Small intestine (tissue), 16 donors: ENCODE measurements at places on chromosomes 13 and 19. TPM values are rescaled to one million over a fixed set of nuclear protein-coding genes. Genes with fewer than 3 reads are reported as not detected.
A peak's percentile ranks its signal among the peaks of the same experiment; 100 is the strongest.

- no peak for DNase-seq
These were observed 13.2 kb downstream of the NUCB1 start for GRCh38 chr19:48913114-48913889.

DNA sequence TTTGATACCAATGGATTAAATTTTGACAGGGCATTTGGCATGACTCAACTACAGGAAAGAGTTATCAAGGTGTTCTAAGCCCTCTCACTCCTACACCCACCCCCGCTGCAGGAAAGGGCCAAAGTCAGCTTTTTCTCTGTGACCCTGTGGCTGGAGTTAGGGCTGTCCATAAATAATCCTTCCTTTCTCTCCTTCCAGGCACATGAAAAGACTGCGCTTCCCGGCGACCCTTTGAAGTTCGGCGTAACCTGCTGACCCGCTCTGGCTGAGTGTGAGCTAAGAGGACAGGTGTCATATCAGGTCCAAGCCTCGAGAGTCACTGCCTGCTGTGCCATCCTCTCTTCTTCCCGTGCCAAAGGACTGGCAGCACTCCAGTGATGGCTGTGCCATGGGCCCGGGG lies 25.6 kb downstream of the ZNF114 start:
- no peak for DNase-seq

GRCh38 chr13:45341799-45342500 lies 967 bp upstream of the TPT1 start:
- DNase-seq = peak; percentile 79

DNA sequence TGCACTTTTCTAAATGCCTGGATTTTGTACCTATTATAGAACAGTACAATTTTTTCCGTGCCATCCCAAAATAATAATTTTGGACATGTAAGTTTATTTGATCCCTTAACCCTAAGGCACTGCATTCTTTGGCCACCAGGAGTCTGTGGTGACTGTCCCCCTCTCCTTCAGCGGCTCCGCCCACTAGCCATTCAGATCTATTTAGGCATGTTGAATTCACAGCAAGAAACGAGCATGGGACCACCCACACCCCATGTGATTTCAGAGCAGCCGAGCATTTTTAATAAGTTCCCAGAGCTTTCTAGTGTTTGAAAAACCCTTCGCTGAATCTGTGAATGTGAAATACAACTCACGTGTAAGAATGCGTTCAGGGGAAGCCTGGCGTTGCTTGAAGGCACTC lies 567.5 kb downstream of the MYO16 start:
- DNase-seq = no peak

- no peak for DNase-seq
These were observed 62.8 kb upstream of the SACS start for GRCh38 chr13:23496255-23496654.

GRCh38 chr19:633786-634639 lies 676 bp upstream of the POLRMT start:
- DNase-seq = no peak

DNA sequence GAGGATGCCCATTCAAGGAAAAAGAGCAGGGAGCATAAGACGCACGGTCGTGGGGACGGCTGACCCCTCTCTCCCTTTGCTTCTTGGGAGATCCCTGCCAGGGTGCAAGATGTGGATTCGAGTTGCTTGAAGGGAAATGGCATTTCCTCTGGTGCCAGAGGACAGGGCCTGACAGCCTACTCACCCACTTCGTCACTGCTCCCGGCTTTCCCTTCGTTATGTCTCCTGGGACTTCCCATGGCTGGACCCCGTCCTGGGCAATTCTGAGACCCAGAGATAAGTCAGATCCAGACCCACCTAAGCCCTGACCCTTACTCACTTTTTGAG lies 1.2 kb downstream of the TBC1D17 start:
- DNase-seq = no peak

DNA sequence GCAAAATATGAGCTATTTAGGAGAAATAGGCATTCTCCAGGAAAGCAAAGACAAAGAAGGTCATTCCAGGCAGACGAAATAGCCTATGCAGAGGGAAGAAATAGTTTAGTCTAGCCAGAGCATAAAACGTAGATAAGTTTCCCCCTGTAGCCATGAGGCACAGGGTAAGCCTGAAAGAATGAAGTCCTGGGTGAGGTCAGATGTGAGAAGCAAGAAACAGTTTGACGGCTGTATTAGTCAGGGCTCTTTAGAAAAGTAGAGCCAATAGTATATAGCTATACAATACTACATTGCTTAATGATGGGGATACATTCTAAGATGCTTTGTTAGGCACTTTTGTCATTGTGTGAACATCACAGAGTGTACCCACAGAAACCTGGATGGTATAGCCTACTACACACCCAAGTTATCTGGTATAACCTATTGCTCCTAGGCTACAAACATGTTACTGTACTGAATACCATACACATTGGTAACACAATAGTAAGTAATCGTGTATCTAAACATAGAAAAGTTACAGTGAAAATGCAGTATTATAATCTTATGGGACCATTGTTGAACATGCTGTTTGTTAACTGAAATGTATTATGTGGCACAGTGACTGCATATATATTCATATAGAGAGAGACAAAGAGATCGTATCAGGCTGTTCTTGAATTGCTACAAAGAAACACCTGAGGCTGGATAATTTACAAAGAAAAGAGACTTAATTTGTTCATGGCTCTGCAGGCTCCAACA lies 59.3 kb upstream of the WDFY2 start:
- no peak for DNase-seq

DNA sequence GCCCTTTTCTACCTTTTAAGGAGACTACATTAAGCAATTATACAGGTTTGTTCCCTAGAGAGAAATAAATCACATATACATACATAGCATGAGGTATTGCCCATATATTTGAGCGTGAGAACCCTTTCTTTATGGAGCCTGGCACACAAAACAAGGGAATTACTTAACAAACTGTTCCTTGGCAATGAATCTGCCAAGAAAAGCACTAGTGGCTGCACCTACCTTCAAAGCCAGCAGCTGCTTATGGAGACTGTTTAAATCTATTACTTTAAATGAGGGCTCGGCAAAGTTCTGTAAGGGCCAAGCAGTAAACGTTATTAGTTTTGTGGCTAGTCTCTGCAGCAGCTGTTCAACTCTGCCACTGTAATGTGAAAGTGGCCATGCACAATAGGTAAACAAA lies 7.0 kb downstream of the RFX1 start:
- DNase-seq = no peak

DNA sequence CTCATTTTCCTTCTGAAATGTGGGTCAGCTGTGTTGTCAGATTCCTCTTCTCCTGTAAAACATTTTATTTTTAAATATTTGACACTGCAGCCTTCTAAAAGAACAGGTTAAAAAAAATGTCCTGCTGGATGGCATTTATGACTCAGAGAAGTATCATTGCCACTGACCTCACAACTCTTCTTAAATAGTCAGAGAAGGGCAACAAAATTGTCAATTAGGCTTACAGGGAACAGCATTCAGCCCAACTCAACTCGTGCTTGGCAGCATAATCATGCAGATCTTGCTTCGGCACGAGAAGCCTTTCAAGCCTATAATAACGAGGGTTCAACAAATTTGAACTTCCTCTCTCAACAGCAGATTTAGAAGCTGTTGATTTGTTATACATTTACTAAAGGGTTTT lies 296.7 kb upstream of the DACH1 start:
- no peak for DNase-seq

DNA sequence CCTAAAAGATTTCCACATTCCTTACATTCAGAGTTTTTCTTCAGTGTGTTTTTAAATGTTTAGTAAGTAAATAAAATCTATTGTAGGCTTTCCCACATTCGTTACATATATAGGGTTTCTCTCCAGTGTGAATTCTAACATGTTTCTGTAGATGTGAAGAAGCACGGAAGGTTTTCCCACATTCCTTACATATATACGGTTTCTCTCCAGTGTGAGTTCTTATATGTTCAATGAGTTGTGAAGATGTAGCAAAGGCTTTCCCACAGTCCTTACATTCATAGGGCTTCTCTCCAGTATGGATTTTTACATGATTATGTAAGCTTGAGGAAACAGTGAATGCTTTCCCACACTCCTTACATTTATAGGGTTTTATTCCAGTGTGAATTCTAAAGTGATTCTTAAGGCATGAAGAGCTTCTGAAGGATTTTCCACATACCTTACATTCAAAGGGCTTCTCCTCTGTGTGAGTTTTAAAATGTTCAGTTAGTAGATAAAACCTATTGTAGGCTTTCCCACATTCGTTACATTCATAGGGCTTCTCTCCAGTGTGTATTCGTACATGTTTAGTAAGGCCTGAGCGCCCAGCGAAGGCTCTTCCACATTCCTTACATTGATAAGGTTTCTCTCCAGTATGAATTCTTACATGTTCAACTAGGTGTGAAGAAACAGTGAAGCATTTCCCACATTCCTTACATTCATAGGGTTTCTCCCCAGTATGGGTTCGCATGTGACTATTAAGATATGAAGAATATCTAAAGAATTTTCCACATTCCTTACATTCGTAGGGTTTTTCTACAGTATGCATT lies 18.2 kb downstream of the ZNF121 start:
- no peak for DNase-seq

DNA sequence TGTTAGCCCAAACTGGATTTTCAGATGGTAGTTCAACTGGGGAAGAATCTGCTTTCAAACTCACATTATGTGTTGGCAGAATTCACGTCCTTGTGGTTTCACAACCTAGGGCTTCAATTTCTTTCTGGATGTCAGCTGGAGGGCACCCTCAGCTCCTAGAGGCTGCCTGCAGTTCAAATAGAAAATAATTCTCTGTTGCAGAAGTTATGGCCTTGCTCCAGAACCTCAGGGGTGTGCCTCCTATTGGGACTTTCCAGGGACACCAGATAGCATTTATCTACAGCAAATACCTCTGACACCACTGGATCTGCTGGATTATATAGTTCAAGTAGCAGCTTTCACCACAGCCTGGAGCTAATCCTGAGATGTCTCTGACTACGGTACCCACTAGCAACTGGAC lies 11.8 kb upstream of the RB1 start:
- peak; percentile 30 for DNase-seq

DNA sequence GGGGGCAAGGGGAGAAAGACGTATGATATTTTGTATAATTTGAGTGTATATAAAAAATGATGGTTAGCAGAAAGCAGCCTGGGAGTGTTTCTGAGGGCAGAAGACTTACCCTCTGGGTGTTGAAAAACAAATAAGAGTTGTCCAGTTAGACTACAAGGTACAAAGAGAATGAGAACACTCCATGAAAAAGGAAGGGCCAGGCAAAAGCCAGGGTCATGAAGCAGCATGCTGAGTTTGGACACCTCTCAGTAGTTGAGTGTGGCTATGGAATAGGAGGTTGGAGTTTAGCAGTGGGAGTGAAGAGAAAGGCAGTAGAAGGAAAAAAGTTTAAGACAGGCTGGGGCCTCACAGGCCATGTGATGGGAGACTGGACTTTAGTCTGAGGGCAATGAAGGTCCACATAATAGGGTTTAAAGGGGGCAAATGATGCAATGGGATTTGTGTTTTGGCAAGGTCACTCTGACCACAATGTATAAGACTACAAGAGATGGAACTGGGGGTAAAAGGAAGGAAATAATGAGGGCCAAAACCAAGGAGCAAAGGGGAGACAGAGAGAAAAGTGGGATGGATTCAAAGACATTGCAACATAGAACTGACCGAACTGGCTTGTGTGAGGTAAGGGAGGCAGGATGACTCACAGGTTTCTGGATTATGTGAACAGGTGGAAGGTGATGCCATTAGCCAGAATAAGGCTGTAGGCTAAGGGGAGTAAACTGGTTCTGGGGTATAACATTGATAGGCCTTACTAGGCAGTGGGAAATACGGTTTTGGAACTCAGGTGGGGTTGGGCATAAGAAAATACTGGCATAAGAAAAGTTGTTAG lies 76.6 kb downstream of the SERP2 start:
- peak; percentile 61 for DNase-seq

- no peak for DNase-seq
These were observed 897 bp upstream of the DMKN start for GRCh38 chr19:35514282-35514809.

APLP1 gene
- polyA plus RNA-seq = 3.6 TPM

ZFR2 gene
- polyA plus RNA-seq = 0.75 TPM

ERICH6B gene
- polyA plus RNA-seq = 1.6 TPM

PLK5 gene
- polyA plus RNA-seq = not detected

NLRP11 gene
- not detected for polyA plus RNA-seq

ELSPBP1 gene
- not detected for polyA plus RNA-seq

GRIK5 gene
- 0.68 TPM for polyA plus RNA-seq

KPTN gene
- polyA plus RNA-seq = 6.3 TPM

URAD gene
- polyA plus RNA-seq = 12.5 TPM

KCNRG gene
- polyA plus RNA-seq = 0.74 TPM
